ENCODE measurements at places on chromosomes 12 and 14. TPM values are rescaled to one million over a fixed set of nuclear protein-coding genes. Genes with fewer than 3 reads are reported as not detected.

The KRT2 gene
- total RNA-seq: not detected

The EPYC gene
- total RNA-seq: not detected

The GTF2A1 gene
- 24.7 TPM for total RNA-seq

The TTC8 gene
- total RNA-seq: 21.0 TPM

The ASCL1 gene
- total RNA-seq: not detected

The GPR65 gene
- total RNA-seq: 0.14 TPM

The RND1 gene
- total RNA-seq: 0.44 TPM

The GRIP1 gene
- total RNA-seq: 0.44 TPM

The WNT5B gene
- 120 TPM for total RNA-seq

The USP44 gene
- total RNA-seq: 0.29 TPM

The PIWIL1 gene
- total RNA-seq: not detected

The IL26 gene
- total RNA-seq: not detected

The MIP gene
- not detected for total RNA-seq

The BICDL1 gene
- total RNA-seq: not detected

The GLIPR1L1 gene
- not detected for total RNA-seq

The KITLG gene
- 38.1 TPM for total RNA-seq

The SYT10 gene
- total RNA-seq: not detected

The CLEC9A gene
- total RNA-seq: not detected

The PARPBP gene
- total RNA-seq: 31.2 TPM

The HPD gene
- total RNA-seq: 0.22 TPM

The DDN gene
- total RNA-seq: not detected

The IL31 gene
- not detected for total RNA-seq

The RPAP3 gene
- total RNA-seq: 16.5 TPM

The SDR9C7 gene
- not detected for total RNA-seq

The DEGS2 gene
- total RNA-seq: not detected

The SRRM4 gene
- not detected for total RNA-seq

The BHLHE41 gene
- total RNA-seq: 1.6 TPM

The SIX6 gene
- not detected for total RNA-seq

The ZNF839 gene
- total RNA-seq: 10.9 TPM

The TSPAN11 gene
- 0.14 TPM for total RNA-seq

The PTPN21 gene
- total RNA-seq: 14.5 TPM

The TMEM63C gene
- total RNA-seq: under 0.01 TPM

The ACVRL1 gene
- total RNA-seq: 24.1 TPM

The OLR1 gene
- 8.7 TPM for total RNA-seq

The KRT79 gene
- 0.72 TPM for total RNA-seq

The TAS2R42 gene
- not detected for total RNA-seq

The TEX52 gene
- not detected for total RNA-seq

The TAS2R8 gene
- total RNA-seq: not detected

The ACYP1 gene
- total RNA-seq: 1.3 TPM

The HHIPL1 gene
- total RNA-seq: 1.9 TPM

The NID2 gene
- 237 TPM for total RNA-seq

The GPR135 gene
- total RNA-seq: 4.2 TPM

The C14orf180 gene
- total RNA-seq: not detected

The CLBA1 gene
- 12.0 TPM for total RNA-seq

Data from placental pericyte (primary cell).